ENCODE measurements at places on chromosomes 7 and 10.
A peak's percentile ranks its signal among the peaks of the same experiment; 100 is the strongest.

DNA sequence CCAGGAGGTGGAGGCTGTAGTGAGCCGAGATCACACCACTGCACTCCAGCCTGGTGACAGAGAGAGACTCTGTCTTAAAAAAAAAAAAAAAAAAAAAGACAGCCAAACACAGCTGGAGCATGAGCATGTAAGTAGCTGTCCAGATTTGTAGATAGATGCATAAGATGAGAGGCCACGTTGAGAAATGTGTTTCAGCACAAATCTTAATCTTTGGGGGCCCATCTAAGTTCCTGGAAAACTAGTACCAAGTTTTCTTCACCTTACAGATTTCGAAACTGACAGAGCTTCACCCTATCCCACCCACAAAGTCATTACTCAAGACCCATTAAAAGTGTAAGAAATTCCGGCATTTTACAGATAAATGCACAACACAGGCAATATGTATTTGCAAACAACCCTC lies 208.2 kb downstream of the PARD3 start:
- DNase-seq: no peak

DNA sequence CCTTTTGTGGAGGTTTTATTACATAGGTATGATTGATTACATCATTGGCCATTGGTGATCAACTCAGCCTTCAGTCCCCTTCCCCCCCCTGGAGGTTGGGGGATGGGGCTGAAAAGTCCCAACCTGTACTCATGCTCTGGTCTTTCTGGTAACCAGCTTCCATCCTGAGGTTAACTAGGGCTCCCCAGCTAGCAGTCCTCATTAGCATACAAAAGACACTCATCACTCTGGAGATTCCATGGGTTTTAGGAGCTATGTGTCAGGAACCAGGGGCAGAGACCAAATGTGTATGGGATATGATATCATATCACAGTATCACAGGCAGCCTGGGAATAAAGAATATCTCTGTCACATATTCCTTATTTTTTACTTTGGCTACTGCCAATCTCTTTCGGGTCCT lies 13.6 kb downstream of the CCSER2 start:
- no peak for DNase-seq

DNA sequence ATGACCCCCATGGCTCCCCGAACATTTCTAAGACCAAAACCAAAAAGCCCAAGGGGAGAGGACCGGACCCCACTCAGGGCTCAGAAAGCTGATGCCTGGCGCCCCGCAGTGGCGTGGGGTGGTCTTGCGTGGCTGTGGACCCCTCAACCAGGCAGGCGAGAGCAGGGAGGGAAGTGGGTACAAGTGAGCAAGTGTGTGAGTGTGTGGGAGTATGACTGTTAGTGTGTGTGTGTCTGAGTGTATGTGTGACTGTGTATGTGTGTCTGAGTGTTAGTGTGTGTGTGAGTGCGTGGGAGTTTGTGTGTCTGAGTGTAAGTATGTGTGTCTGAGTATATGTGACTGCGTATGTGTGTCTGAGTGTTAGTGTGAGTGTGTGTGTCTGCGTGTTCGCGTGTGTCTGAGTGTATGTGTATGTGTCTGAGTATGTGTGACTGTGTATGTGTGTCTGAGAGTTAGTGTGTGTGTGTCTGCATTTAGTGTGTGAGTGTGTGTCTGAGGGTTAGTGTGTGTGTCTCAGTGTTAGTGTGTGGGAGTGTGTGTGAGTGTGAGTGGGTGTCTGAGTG lies 34.0 kb upstream of the INSIG1 start:
- DNase-seq: no peak

DNA sequence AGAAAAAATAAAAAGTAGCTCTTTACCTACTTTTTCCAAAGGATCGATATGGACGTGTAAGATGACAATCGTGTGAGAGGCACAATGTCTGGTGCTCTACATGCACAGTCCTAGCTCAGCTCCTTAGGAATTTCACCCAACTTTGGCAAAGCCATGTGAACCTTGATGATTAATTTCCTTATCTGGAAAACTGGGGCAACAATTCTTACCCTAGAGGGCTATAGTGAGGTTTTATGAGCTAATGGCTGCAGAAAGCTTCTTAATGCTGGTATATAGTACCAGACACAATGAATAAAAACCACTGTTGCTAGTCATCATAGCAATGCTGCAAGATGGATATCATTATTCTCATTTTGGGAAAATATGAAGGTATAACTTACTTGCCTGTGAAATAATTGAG lies 202.7 kb downstream of the PARD3 start:
- no peak for DNase-seq

DNA sequence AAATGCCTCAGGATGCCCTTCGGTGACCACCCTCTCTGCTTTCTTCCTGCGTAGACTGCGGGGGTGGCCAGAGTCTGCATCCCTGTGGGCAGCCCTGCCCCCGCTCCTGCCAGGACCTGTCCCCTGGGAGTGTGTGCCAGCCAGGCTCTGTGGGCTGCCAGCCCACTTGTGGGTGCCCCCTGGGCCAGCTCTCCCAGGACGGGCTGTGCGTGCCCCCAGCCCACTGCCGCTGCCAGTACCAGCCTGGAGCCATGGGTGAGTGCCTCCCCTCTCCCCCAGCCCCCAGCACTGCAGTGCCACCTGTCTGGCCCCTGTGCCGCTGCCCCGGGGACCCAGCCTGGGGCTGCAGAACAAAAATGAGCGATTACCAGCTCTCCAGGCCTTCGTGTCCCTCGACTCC lies 23.1 kb upstream of the ZNF862 start:
- DNase-seq: no peak

GRCh38 chr10:818526-819220 lies 112.8 kb downstream of the LARP4B start:
- DNase-seq: no peak

DNA sequence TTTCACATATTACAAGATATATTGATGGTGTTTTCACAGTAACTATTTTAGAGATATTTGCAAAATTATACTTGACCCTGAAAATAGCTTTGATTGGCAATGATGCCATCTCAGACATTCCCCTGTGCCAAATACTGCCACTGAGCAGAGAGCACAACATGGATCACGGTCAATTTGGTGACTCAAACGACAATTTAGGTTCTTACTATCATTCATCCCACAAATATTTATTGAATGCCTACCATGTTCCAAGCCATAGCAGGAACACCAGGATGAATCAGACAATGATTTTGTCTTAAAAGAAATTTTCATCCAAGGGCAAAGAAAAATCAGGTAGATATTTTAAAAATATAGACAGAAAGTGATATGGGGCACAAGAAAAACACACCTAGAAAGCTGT lies 153.2 kb upstream of the ADO start:
- DNase-seq: peak; percentile 4

GRCh38 chr7:24963218-24963617 lies 16.8 kb downstream of the OSBPL3 start:
- no peak for DNase-seq

GRCh38 chr7:1247527-1248041 lies 14.9 kb downstream of the UNCX start:
- DNase-seq: no peak

- peak; percentile 5 for DNase-seq
These were observed 39.8 kb upstream of the C10orf67 start for GRCh38 chr10:23384364-23384763.

GRCh38 chr10:91610919-91611318 lies 22.0 kb downstream of the PPP1R3C start:
- no peak for DNase-seq

DNA sequence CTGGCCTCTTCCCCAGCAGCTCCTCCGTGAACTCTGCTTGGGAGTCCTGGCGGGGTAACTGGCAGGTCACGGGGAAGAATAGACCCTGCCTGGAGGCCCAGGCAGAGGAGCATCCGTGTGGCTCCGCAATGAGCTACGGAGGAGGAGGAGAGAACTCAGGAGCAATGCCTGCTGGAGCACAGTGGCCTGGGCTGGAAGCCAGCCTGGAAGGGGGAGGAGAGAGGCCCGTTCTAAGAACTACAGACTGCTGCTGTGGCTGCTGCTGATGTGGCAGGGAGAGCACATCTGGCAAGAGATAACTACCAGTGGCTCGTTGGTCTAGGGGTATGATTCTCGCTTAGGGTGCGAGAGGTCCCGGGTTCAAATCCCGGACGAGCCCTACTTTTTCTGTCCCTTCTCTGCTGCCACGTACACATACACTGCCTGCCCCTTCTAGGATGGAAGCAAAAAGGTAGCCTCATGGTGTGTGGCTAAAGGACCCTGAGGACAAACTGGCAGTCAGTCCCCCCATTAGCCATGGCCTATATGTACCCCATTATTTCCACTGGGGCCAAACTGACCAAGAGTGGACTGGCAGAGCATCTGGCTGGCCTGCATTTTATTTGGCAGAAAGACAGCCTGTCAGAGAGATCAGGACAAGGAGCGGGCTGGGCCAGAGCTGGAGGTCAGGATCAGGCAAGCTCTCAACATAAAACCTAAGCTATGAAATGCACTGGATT lies 7.7 kb upstream of the OPN1SW start:
- DNase-seq: peak; percentile 43

- peak; percentile 50 for DNase-seq
These were observed 86.5 kb upstream of the GRB10 start for GRCh38 chr7:50869108-50869725.

GRCh38 chr10:119742947-119743648 lies 17.2 kb downstream of the INPP5F start:
- no peak for DNase-seq

DNA sequence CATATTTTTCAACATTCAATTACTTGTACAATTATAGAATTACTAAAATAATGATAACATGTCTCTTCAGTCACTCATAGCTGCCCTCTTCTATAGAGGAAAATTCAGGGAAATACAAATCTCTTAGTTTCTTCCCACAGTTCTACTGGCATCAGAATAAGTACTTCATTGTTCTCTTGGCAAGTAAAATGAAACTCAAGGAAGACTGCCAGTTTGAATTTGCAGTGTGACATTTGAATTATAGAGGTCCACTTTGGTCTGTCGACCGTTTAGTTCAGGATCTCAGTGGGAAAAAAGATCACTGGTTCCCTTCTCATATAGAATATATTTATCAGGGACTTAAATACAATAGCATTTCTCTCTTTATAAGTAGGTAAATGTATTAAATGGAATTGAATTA lies 114.5 kb downstream of the PON1 start:
- no peak for DNase-seq
